Astrocyte (in vitro differentiated cells and primary cell): ENCODE measurements at places on chromosomes 2 and 18. TPM values are rescaled to one million over a fixed set of nuclear protein-coding genes. Genes with fewer than 3 reads are reported as not detected.

GRCh38 chr2:9655441-9656269 lies 24.9 kb upstream of the YWHAQ start:
- H3K4me3 ChIP-seq = no peak overlapping the region
- no peaks in the 10 kb centered on the region for H3K36me3 ChIP-seq
- DNase-seq = peak; percentile 91
- peak overlapping the region; percentile 83 for H3K27ac ChIP-seq
- no peaks in the 10 kb centered on the region for H3K27me3 ChIP-seq

DNA sequence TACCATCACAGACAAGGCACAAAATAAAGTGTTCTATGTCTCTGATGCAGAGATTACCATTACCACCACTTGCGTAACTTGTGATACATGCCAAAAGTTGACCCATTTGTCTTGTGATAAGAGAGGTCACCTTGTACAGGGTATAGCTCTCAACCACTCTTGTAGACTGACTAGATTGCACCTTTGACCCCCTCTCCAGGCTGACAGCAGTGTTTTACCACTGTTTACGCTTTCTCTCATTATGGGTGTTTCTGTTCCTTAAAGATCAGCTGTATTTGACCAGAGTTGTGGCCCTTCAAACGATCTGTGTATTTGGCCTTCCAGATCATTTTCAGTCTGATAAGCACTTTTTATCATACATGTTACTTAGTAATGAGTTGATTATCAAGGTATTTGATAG lies 215.7 kb upstream of the HNMT start:
- no peak for DNase-seq
- no peaks in the 10 kb centered on the region for H3K27me3 ChIP-seq
- no peak overlapping the region for H3K4me3 ChIP-seq
- no peaks in the 10 kb centered on the region for H3K36me3 ChIP-seq
- no peaks in the 10 kb centered on the region for H3K4me1 ChIP-seq

HOXD8 gene
- total RNA-seq = not detected in 2 replicates

DNA sequence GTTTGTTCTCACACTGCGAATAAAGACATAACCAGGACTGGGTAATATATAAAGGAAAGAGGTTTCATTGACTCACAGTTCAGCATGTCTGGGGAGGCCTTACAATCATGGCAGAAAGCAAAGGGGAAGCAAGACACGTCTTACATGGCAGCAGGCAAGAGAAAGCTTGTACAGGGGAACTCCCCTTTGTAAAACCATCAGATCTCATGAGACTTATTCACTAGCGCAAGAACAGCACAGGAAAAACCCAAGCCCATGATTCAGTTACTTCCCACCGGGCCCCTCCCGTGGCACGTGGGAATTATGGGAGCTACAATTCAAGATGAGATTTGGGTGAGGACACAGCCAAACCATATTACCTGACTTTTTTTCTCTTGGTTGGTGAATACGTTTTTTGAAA lies 51.3 kb downstream of the TMEM247 start:
- H3K27ac ChIP-seq = no peak overlapping the region
- no peaks in the 10 kb centered on the region for H3K27me3 ChIP-seq
- H3K4me1 ChIP-seq = no peaks in the 10 kb centered on the region

ABCA12 gene
- total RNA-seq = 4.4 and 4.7 TPM in 2 replicates
